Astrocyte of the cerebellum (primary cell): ENCODE measurements at places on chromosomes 11 and 22.

- DNase-seq: no peak
Measured at GRCh38 chr11:27701355-27702105, 1.3 kb upstream of the BDNF start.

- DNase-seq: no peak
Measured at GRCh38 chr11:114200351-114201133, 95.7 kb upstream of the NNMT start.

DNA sequence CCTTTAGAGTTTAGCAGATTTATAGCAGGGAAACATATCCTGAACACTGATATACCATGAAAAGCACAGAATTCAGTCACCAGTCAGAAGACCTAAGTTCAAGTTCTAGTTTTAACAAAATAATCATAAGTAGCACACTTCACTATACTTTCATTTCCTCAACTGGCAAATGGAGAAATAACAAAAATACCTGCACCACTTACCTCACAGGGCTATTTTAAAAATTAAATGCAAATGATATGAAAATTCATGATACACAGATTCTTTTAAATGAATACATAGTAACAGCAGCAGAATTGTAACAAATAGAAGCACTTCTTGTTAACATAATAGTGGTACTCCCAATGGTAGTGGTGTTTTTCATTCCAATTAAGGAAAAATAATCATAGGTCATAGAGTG lies 139.0 kb downstream of the FCHSD2 start:
- no peak for DNase-seq

DNA sequence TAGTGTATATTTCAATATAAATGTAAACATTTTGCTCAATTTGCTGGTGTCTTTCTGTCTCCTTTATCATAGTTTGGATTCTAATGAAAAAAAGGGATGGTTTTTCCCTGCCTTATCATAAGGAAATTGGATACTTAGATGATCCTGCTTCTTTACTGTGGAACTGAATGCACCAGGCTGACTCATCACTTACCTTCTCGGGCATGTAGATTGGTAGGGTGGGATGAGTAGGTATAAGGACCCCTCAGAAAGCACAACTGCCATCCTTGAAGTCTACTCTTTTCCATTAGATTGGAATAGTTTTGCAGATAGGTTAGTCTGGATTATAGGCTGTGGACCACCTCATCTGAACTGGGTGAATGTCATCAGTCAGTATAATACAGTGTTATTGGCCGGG lies 7.5 kb upstream of the SIDT2 start:
- DNase-seq: no peak

GRCh38 chr22:21612858-21613257 lies 17.0 kb downstream of the YDJC start:
- DNase-seq: no peak

GRCh38 chr11:86014221-86014620 lies 54.7 kb downstream of the PICALM start:
- DNase-seq: no peak

DNA sequence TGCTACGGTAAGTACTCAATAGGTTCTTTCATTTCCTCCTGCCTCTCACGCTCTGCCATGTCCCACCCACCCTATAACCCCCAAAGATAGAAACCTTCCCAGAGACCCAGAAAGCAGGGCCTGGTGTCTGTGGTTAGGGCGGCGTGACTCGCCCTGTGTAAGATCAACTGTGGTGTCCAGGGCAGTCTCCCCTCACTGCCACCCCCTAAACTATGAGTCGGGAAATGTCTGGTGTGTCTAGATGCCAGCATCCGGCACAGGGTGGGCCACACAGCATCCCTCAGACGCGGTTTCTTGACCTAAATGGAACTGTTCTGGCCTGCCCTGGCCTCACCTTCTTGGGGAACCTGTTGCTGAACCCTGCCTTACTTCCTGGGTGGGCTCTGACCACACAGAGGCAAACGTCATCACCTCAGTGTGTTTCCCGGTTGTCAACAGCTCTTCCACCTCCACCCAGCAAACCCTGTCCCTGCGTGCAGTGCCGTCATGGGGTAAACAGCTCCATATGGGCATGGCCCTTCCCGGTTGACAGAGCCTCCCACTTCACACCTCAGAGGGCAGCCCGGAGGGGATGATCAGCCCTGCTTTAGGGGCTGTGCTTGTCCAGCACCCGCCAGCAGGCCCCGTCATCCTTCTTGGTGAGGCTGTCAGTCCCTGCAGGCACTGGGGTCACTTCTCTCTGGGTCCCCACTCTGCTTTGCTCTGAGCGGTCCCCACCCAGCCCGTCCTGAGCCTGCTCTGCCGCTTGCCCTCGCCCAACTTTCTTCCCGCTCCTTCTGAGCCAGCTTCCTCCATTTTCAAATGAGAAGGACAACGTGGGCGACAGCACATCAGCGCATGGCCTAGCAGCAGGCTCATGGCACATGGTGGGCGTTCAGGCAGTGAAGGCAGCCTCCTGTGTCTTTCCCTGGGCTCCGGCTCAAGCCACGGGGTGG lies 6.0 kb downstream of the WNT11 start:
- DNase-seq: no peak

DNA sequence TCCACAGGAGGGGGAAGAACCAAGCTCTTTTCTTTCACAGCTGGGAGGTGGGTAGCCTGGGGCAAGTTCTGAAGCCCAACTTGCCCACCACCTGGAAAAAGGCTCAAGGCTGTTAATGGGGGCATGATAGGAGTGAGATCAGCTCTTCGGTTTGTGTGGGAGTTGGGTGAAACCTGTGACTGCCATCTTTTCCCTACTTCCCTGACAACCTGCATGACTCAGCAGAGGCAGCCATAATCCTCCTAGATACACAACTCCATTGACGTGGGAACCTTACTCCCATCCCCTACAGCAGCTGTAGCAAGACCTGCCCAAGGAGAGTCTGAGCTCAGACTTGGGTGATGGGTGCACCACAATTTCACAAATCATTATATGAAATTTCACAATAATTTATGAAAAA lies 13.3 kb upstream of the OOSP4B start:
- DNase-seq: no peak

DNA sequence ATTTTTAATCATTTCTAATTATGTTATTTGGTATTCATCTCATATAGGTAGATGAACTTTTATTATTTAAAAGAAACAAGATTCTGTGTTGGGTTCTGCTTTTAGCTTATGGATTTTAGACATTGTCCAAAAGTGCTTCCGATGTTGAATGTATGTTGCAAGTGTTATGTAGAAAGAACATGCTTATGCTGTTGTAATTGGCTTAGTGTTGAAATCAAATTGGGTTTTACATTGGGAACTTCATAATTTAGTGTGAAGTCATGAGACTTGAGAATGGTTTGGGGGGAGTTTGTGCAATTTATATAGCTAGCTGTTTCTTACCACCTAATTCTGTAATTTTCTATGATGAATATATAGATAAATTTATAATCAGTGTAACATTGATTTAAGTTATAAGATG lies 3.6 kb downstream of the MTMR3 start:
- no peak for DNase-seq

GRCh38 chr22:19105867-19106802 lies 16.1 kb downstream of the DGCR2 start:
- no peak for DNase-seq

- no peak for DNase-seq
Measured at GRCh38 chr22:38110008-38110862, at the start of gene BAIAP2L2. TSS of gene BAIAP2L2 (minus strand) at chr22:38110684. CDS start at chr22:38110525, 159 bp downstream.

DNA sequence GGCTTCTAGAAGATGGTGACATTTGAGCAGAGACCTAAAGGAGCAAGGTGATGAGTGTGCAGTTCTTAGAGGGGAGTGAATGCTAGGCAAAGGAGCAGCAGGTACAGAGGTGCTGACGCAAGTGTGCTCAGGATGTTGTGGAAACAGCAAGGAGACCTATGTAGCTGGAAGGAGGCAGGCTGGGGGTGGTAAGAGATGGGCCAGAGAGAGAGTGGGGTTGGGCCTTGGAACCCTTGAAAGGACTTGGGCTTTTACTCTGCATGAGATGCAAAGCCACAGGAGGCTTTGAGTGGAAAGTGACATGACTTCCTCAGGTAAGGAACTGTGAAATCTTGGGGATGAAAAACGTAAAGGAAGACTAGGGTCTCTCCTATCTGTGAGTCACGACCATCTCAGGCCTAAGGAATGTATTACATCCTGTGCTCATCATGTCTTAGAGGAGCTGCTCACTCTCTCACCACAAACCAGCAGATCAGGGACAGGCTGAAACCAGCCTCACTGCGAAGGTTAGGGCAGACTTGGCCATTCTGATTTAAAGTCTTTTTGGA lies 65.4 kb downstream of the MICAL2 start:
- peak; percentile 67 for DNase-seq

- DNase-seq: peak; percentile 19
Measured at GRCh38 chr11:104000798-104001197, 35.6 kb upstream of the DDI1 start.

GRCh38 chr22:37929390-37929789 lies 23.3 kb downstream of the MICALL1 start:
- no peak for DNase-seq

DNA sequence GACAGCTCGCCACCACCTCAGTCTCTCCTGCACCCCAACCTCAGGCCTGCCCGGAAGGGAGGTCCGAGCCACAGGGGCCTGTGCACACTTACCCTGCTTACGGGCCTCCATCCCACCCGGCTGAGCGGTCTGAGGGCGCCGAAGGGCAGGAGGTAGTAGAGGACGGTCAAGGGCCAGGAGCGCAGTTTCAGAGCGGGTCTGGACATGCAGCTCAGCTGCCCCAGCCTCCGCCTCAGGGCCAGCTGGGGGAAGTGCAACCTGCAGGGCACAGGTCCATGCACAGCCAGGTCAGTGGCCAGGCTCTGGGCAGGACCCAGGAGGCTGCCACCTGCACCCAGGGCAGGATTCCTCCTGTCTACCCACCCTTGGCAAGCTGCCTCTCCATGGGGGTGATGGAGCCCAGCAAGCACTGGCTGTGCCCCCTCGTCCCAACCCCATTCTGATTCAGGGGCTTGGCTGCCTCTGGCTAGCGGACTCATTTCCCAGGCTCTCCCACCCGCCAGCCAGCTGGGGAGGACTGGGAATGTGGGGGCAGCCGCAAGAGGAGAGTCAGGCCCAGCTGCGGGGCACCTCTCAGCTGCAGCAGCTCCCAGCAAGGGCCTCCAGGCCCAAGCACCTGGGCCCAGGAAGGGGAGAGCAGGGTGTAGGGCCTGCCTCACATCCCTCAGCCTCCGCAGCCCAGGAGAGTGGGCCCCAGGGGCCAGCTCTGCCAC lies 38.3 kb downstream of the PISD start:
- no peak for DNase-seq

DNA sequence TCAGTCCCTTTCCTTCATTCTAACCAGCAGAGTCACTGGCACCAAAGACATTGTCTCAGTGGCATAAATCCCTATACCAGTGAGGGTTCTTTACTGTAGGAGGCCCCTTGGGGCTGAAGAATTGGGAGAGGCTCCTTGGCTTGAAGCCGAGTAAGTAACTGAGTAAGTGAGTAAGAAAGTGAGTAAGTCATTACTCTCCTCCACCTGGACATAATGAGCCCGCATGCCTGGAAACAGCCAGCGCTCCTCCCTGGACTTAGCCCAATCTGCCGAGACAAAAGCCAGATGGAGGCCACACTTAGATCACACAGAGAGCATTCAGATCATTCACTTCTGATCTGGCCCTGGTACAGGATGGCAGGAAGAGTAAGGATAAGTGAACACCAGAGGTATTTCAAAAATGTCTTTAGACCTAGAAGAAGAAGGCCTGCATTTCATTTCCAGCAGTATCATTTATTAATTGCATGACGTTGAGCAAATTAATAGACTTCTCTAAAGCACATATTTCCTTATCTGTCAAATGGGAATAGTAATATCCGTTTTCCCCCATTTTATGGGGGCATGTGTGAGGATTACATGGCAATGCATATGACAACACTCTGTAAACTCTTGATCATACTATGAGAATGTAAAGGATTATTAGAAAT lies 8.2 kb upstream of the MICAL3 start:
- DNase-seq: no peak

DNA sequence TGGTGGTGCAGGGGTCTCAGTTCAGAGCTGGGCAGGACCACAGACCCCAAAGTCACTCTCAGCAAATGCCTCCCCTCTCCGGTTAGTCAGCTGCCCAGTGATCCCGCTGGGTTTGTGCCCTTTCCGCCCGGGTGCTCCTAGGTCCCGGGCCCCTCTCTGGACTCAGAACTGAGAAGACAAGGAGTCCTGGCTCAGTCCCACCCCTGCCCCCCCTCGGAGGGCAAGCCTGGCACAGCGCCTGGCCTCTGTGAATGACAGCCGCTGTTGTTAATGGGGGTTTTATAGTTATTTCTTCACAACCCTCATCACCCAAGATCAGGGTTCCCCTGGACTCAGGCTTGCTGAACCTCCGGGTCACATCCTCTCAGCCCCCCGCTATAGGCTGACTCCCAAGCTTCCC lies 47.6 kb downstream of the ELFN2 start:
- DNase-seq: no peak

GRCh38 chr11:118289401-118289800 lies 15.1 kb upstream of the CD3E start:
- DNase-seq: no peak

DNA sequence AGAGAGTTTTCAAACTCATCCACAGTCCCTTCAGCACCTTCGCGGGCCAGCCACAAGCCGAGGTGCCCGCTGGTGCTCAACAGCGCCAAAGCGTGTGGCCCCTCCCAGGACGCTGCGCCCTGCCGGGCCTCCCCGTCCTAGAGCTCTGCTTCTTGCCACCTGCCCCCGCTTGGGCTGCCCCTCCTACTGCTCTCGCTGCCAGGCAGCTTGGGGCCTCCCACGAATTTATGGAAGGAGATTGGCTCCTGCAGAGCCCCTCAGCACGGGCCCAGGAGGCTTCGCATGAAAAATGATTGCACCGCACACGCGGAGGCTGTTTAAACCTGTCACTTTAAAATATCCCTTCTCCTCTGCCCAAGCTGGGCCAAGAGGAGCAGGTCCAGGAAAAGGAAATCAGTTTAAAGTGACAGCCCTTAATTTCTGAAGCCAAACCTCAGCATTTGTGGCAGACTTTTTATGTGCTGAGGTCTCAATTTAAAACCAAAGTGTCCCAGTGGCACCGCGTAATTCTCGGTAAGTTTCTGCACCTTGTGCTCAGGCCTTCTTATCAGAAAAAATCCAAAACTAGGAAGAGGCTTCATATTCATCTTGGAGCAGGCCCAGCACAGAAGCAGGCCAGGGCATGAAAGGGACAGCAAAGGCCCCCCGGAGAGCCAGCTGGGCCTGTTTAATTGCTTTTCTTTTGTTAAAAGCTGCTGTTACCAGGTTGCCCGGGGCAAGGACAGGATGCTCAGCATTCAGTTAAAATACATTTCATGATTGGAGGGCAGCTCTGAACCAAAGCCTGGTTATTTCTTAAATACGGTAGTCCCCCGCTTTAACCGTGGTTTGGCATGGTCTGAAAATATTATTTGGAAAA lies 303.6 kb downstream of the OPCML start:
- no peak for DNase-seq
